ENCODE measurements at places on chromosomes 11 and 22.

DNA sequence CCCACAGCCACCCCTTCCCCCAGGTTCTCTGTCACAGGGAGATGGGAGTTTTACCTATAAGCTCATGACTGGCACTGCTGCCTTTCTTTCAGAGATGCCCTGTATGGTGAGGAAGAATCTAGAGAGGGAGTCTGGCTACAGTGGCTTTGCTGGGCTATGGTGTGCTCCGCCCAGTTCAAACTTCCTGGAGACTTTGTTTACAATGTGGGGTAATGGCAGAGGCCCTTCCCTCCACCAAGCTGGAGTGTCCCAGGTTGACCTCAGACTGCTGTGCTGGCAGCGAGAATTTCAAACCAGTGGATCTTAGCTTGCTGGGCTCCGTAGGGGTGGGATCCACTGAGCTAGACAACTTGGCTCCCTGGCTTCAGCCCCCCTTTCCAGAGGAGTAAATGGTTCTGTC, 143.5 kb downstream of the MSANTD4 start:
- no peak for DNase-seq

DNA sequence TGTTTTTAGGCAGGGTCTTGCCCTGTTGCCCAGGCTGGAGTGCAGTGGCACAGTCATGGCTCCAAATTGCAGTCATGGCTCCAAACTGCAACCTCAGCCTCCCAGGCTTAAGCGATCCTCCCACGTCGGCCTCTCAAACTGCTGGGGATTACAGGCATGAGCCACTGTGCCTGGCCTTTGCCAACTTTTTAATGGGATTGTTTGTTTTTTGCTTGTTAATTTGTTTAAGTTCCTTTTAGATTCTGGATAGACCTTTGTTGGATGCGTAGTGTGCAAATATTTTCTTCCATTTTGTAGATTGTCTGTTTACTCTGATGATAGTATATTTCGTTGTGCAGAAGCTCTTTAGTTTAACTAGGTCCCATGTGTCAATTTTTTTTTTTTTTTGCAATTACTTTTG, 10.0 kb upstream of the SCGB1D1 start:
- DNase-seq, result no peak

DNA sequence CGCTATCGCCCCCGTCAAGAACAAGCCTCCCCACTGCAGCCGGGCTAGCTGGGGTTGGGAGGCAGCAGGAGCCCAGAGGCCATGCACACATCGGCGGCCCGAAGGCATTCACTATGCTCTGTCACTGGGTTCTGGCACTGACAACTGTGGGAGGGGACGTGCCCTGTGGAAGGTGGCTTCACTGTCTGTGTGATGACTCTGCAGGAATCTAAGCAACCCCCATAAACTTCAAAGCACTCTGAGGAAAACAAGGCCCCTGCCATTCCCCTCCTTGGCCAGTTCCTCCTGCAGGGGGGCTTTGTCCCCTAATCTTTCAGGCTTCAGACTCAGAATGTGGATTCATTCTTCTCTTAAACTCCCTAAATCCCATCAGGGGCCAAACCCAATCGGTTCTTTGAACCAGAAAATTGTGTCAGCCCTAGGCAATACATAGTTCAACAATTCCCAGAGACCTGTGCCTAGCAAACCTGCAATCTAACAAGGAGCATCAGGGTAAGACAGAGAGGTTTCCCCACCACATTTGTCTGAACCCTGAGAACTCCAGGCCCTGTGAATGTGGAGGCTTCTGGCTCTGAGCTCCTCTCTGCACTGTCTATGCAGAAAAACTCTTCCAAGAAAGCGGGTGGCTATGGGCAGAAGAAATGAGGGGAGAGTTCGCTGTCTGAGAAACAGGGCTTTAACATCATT, 1477.2 kb downstream of the TBC1D22A start:
- DNase-seq, result no peak

DNA sequence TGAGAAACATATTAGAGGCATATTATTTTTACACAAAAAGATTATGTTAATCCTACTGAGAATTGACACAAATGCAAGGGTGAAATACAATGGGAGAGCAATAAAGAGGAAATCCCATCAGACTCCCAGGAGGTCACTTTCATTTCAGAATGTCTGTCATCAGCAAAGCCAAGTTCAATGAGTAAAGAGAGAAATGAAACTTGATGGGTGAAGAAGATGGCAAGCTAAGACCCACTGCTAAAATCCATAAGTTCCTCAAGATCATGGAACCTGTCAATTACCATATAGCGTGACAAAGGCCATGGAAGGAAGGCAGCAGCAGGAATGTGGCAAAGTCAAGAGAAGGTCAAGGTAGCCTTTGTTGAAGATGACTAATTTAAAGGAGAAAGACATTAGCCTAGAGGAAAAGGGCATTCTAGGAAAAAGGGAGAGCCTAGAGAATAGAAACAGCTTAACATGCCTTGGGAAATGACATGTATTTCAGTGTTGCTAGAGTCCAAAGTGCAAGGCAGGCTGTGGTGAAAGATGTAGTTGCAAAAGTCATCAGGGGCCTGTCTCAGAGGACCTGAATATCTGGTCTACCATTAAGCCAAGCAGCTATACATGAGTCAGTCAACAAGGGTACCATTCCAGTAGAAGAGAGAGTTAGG, 43.1 kb downstream of the FAM168A start:
- DNase-seq, result no peak

DNA sequence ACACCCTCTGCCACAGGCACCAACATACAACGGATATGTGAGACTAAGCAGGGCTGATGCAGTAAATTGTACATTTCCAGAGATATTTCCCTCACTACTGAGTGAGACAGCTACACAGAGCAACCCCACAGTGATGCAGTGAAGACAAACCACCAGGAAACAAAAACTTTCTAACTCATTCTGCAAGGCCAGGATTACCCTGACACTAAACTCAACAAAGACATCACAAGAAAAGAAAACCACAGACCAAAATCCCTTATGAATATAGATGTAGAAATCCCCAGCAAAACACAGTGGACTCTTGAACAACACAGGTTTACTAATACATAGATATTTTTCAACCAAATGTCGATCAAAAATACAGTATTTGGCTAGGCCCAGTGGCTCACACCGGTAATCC, 1.5 kb upstream of the SLC7A4 start:
- DNase-seq, result no peak

DNA sequence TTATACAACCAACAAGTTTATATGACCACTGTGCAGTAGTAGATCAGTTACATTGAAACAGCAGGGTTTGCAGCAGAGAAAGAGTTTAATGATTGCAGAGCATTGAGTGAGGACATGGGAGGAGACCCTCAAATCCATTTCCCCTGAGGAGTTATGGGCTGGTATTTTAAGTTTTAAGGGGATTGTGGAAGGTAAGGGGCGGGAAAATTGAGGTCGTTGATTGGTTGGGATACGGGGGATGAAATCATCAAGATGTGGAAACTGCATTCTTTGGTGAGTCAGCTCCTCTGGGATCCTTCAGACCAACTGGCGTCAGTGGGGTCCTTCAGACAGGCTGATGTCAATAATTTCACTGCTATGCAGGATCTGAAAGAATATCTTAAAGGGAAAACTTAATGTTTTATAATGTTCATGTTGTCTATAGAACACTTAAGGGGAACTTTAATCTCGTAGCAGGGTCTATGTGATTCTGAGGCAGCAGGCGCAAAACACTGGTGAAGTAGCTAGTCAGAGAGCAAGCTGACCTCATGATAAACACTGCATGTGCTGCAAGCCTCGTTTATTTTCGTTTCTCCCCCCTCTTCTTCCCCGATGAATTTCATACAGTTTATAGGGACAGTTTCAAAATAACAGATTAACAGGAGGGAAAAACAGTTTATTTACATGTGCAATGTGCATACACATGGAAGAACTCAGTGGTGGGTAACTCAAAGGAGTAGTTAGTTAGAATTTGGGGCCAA, 17.4 kb upstream of the BACE1-AS start:
- no peak for DNase-seq

DNA sequence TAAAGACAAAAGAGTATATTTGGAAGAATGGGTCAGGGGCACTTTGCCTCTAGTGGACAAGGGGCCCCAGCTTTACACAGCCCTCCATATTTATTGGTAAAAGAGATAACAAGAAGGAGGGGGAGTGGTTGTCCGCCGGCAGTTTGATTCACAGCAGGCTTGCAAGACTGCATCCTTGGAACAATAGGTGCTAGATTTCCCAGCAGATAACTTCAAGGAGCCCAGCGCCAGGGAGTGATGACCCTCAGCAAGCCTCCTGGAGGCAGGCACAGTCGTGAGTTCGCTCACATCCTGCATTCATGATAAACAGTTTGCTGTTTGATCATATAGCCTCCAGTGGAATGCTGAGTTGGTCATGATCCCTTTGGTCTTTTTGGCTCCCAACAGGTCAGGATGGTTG, 67.8 kb upstream of the INCENP start:
- no peak for DNase-seq

DNA sequence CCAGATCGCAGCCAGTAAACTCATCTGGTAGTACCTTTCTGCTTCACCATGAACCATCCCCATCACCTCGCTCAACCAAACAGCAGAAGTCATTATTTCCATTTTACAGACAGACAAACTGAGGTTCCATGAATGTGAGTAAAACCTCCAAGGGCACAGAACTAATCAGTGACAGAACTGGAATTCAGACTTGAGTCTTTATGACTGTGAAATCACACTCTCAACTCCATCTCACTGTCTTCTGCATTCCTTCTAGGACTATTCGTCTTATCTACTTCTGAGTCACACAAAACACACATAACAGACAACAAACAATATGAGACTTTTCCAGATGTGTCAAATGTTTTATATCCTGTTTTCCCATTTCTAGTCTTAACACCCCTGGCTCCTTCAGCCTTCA, 9.3 kb upstream of the NUP50 start:
- no peak for DNase-seq

GRCh38 chr22:29917052-29917902, 34.3 kb downstream of the MTMR3 start:
- no peak for DNase-seq

DNA sequence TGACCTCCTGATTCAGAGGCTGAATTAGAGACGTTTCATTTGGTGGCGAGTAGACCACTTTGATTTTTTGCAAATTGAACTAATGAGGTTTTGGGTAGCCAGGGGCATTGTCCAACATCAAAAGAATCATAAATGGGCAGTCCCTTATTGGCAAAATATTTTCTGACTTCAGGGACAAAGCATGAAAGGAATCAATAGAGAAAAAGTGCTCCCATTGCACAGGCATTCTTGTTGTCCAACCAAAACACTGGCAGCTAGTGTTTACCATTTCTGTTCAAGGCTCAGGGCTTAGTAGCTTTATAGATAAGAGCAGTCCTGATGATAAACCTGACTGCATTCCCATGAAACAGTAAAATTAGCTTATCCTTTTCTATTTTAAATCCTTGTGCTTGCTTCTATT, 6.4 kb upstream of the CARD16 start:
- DNase-seq, result no peak

DNA sequence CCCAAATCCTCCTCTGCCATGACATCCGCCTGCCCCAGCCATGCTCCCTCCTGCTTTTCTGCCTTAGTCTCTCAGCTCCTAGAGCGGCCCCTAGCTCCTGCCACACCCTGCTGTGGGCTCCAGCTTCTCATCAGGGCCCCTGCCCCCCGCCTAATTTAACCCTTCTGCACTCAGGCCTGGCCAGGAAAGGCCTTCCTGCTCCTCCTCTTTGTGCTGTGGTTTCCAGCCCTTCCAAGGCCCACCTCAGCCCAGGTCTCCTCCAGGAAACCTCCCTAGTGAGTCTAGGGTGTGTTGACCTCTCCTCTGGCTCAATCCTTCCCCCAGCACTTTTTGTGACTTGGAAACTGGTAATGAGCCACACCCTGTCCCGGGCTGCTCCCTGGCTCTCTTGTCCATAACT, 11.3 kb downstream of the PTPN5 start:
- DNase-seq, result no peak

DNA sequence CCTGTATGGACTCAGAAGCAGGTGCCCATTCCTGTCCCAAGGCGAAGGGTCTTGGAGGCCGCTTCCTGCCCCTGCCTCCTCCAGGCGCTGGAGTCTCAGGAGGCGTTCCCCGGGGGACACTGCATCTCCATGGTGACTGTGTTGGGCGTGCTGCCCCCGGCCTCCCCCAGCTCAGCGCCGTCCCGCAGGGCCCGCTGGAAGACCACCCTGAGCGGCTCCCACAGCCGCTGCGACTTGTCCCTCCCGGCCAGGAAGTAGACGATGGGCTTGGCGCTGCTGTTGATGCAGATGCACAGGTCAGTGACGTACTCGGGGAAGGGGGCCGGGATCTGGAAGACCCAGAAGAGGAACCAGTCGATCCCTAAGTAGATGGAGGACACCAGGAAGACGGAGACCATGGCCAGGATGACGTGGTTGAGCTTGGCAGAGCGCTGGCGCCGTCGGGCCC, 7.8 kb downstream of the MRGPRF start:
- no peak for DNase-seq

DNA sequence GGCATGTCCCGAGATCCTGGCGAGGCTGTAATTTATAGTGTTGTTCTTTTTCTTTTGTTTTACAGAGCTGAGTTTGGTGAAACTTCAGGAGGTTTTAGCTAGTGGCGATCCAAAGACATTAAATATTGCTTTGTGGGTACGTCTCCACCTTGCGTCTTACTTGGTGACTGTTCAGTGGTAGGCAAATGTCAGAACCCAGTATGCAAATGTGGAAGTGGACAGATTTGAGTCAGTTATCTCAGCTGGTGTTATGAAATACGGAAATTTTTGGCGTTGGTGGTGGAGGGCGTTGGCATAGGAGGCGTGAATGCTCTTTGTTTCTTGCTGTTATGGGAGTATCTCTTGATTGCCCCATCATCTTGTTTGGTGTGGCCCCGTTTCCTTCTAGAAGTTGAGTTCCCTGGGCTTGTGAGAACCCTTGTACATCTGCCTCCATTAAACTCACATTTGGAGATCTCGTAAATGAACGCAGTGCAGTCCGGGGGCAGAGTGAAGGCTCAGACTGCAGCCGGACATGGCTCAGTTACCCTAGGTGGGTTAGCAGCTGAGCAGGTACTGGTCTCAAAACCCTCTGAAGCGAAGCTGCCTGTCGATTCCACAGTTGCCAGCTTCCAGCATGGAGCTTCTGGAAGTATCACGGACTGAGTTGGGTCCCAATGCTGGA, 39.9 kb downstream of the PTPRJ start:
- DNase-seq, result no peak

GRCh38 chr11:116232364-116232828, 540.4 kb downstream of the BUD13 start:
- no peak for DNase-seq

DNA sequence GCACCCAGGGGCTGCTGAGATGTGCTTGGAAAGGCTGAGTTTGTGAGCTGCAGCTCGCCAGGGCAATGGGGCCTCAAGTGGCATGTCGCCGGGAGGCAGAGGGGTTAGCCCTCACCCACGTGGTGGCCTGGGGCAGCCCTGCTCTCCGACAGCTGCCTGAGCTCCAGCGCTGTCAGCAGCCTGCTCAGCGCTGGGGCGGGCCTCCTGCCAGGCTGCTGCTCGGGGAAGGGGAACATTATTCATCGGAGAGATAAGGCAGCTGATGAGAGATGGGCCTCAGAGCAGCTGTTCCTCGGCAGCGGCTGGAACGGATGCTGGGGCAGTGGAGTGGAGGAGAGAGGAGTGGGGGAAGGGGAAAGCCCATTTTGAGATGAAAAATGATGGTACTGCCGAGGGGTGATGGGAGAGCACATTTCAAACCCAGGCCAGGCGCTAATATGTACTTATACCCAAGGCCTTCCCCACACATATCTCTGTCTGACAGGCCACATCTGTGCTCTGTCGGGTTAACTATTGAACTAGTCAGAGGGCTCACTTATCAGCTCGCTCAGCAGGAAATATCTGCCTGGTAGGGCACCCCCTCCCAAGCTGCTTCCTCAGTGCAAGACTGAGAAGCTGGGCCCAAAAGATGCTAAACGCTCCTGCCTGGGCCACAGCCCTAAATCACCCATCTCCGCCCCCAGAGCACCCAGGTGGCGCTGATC, 79.5 kb downstream of the TIMP3 start:
- no peak for DNase-seq

GRCh38 chr22:24474221-24474620, 20.9 kb upstream of the UPB1 start:
- no peak for DNase-seq

All from substantia nigra (tissue), 51 donors.